Pancreas (tissue), 10 donors: ENCODE measurements at places on chromosomes 11 and 22. TPM values are rescaled to one million over a fixed set of nuclear protein-coding genes. Genes with fewer than 3 reads are reported as not detected.
A peak's percentile ranks its signal among the peaks of the same experiment; 100 is the strongest.

DNA sequence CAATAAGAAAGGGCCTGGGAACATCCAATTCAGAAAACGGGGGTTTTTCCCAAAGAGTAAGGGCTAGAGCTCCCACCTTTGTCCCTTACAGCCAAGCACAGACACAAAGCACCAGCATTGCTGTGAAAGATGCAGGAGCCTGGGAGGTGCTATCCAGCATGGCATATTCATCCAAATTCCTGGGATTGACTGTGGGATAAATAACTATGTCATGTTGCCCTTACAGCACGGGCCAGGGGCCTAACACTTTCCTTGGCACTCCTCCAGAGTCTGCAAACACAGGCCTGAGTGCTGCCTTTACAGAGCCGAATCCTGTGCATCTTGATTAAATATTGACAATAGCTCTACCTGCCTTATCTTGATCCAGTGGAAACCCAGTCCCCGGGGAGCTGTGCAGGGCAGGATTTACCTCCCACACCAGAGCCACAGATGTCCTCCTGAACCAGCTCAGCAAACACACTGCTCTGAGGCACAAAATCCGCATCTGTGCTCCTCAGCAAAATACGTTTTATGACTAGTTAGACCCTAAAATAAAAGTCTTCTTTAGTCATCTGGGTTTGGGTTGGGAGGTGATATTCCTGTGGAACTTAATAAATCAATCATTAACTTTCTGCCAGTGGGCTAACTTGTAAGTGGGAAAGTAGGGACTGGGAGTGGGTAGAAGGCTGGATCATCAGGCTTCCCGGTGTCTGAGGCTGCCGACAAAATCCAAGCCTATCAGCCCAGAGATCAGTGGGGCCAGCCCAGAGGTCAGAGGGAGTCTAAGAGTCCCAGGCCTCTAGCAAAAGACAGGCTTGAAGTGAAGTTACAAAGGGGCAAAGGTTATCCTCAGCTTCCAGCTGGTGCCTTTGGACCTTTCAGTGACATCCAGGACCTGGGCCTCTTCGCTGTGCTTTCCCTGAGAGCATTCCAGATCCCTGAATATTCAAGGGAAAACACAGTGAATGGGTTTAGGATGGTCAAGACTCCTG, 36.5 kb downstream of the POU2AF3 start:
- H3K27me3 ChIP-seq, result no peaks in the 10 kb centered on the region
- DNase-seq, result peak; percentile 83
- H3K36me3 ChIP-seq, result no peaks in the 10 kb centered on the region

- no peak overlapping the region for H3K27ac ChIP-seq
- H3K36me3 ChIP-seq, result no peaks in the 10 kb centered on the region
- peaks cover 20% of the 10 kb centered on the region for H3K4me1 ChIP-seq
- no peak for DNase-seq
- no peak overlapping the region for H3K4me3 ChIP-seq
Observed at GRCh38 chr11:120214581-120214980, 3.7 kb downstream of the OAF start.

DNA sequence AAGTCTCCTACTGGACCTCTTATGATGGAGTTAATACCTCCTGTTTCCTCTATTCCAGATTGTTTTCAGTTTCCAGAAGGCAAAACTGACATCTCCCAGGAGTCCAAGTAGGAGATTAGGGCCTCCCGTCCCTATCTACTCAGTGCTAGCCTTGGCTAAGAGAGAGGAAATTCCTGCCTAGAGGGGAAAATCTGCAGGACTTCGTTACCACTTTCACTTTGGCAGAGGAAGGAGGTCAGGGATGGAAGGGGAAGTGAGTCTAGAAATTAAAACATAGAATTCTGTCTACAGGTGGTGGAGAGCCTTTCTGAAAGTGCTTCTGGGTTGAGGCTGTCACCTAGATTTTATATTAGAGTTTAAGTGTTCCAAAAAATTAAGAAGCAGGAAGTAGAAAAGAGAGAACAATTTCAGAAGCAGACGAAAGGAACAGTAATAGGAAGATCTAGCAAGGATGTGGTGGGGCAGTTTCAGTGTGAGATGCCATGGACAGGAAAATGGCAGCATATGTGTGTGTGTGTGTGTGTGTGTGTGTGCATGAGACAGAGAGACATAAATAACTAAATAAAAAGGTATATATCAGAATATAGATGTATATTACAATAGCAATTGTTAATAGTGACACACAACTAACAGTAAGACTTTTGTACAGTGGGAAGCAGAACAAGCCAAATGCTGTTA, 2.4 kb upstream of the TRIM68 start:
- H3K27me3 ChIP-seq, result no peaks in the 10 kb centered on the region
- H3K4me1 ChIP-seq, result peaks cover 4% of the 10 kb centered on the region
- DNase-seq, result no peak
- no peak overlapping the region for H3K4me3 ChIP-seq
- peaks cover 2% of the 10 kb centered on the region for H3K36me3 ChIP-seq

Gene INS
- polyA plus RNA-seq, result 145,342 TPM

Gene C11orf24
- 20.3 TPM for polyA plus RNA-seq
